HFFc6 (cell line): ENCODE measurements at places on chromosomes 4 and X. TPM values are rescaled to one million over a fixed set of nuclear protein-coding genes. Genes with fewer than 3 reads are reported as not detected.
A peak's percentile ranks its signal among the peaks of the same experiment; 100 is the strongest.

GRCh38 chr4:113071805-113072204 is 22.4 kb downstream of the ANK2 start:
- DNase-seq = no peak
- no peaks in the 10 kb centered on the region for H3K36me3 ChIP-seq
- peaks cover 13% of the 10 kb centered on the region; the same call in 1 of the 2 replicates for H3K4me1 ChIP-seq
- no peak overlapping the region for H3K4me3 ChIP-seq

GRCh38 chr4:174418640-174419212 is 103.6 kb downstream of the HPGD start:
- H3K27ac ChIP-seq = no peak overlapping the region
- no peaks in the 10 kb centered on the region for H3K4me1 ChIP-seq
- H3K36me3 ChIP-seq = no peaks in the 10 kb centered on the region
- no peaks in the 10 kb centered on the region; the same call in 1 of the 2 replicates for H3K27me3 ChIP-seq

DNA sequence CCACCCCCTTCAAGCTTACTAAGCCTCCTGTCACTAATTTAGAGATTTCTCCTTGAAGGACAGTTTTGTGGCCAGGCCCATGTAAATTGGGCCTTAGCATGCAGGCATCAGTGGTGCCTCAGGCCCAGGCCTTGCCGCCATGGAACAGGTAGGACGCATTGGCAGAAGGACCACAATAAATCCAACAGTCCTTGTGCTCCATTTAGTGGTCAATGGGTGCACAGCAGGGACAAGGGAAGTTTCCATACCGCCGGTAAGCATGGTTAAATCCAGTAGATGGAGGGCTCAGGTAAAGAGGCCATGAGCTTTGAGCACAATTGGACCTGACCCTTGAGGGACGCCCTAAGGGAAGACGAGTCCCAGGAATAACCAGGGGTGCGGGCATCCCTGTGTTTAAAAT is 97.3 kb downstream of the UGT2B28 start:
- no peak for DNase-seq
- no peak overlapping the region for H3K4me3 ChIP-seq
- H3K36me3 ChIP-seq = no peaks in the 10 kb centered on the region
- H3K27ac ChIP-seq = no peak overlapping the region
- no peaks in the 10 kb centered on the region for H3K27me3 ChIP-seq

Gene S100P
- not detected in 3 replicates for total RNA-seq

Gene CPE
- 0.09 TPM in 2 of 3 replicates, not detected in the other for total RNA-seq

GRCh38 chr4:183353557-183353956 is 31.3 kb upstream of the CLDN24 start:
- no peak for DNase-seq
- peaks cover 41% of the 10 kb centered on the region for H3K4me1 ChIP-seq
- H3K27ac ChIP-seq = no peak overlapping the region
- no peak overlapping the region for H3K4me3 ChIP-seq

DNA sequence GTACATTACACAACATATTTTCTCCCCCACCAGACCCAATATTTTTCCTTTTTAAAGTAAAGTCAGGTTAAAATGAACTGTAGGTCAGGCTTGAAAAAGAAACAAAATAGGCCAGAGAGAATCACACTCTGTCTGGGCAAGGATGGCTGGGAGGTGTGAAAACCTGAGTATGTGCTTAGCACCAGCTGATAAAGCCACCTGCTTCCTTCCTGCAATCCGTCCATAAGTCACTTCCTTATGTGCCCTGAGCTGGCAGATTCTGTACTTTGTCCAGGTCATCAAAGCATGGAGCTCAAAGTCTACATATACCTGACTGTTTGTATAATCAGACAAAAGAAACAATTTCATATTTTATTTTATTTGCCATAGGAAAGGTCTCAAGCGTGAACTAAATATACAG is 37.7 kb downstream of the ANTXR2 start:
- peaks cover 37% of the 10 kb centered on the region for H3K4me1 ChIP-seq
- no peak for DNase-seq
- no peak overlapping the region for H3K27ac ChIP-seq
- H3K4me3 ChIP-seq = no peak overlapping the region
- peaks cover 21% of the 10 kb centered on the region for H3K36me3 ChIP-seq

DNA sequence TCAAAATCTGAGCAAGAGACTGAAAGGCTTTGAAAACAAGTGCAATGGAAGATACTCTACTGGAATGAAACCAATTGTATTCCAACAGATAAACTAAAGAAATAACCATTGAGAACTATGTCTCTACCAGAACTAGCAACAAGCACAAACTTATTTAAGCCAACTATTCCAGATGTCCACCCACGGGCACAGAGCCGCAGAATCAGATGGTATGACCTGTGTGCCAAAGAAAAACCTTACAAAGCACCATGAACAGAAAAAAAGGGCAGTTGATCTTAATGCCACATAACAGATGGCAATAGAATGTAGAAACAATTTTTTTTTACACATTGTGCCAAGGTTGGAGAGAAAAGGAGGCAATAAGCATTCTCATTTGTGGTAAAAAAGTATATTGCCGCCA is 269.3 kb upstream of the ADGRL3 start:
- no peaks in the 10 kb centered on the region for H3K4me1 ChIP-seq
- DNase-seq = no peak
- no peaks in the 10 kb centered on the region for H3K27me3 ChIP-seq
- no peak overlapping the region for H3K27ac ChIP-seq

DNA sequence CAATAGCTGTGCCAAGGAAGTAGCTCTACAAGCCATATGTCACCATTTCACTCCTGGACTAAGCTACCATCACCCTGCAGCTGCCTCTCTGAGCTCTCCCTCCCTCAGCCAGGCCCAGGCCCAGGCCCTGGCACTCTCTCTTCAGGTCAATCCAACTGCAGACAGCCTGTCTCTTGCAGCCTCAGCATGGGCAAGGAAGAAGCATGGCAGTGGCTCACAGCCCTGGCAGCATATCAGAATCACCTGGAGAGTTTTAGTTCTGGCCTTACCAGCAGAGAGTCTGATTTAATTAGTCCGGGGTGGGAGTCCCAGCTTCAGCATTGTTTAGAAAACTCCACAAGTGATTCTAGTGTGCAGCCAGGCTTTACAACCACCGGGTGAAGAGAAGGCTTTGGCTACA is 31.5 kb downstream of the NALF2 start:
- no peak for DNase-seq
- no peaks in the 10 kb centered on the region for H3K4me1 ChIP-seq
- no peak overlapping the region for H3K27ac ChIP-seq
- H3K36me3 ChIP-seq = no peaks in the 10 kb centered on the region

Gene EREG
- 28.8 and 35.5 TPM in 2 replicates for total RNA-seq

DNA sequence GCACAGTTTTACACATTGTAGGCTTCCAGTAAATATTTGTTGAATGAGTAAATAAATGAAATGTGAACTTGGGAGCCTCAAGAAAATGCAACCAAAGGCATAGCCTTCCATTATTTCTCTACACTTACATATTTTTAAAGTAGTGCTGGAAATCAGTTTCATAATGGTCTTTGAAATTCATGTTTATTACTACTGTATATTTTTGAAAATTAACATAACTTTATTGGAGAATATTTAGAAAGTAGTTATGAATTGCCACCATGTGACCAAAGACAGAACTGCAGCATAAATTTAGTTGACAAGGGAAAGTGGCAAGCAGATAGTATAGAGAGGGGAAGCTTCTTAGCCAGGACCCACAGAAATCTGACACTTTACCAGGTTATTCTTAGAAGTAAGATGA is 6.4 kb downstream of the TCEAL8 start:
- DNase-seq = no peak
- no peak overlapping the region for H3K27ac ChIP-seq
- H3K27me3 ChIP-seq = peaks cover 4% of the 10 kb centered on the region; the same call in 1 of the 2 replicates

GRCh38 chr4:41052287-41052686 is 162.1 kb downstream of the APBB2 start:
- no peak overlapping the region for H3K4me3 ChIP-seq
- no peak overlapping the region for H3K27ac ChIP-seq
- H3K27me3 ChIP-seq = no peaks in the 10 kb centered on the region; the same call in 1 of the 2 replicates
- H3K4me1 ChIP-seq = peaks cover 28% of the 10 kb centered on the region

DNA sequence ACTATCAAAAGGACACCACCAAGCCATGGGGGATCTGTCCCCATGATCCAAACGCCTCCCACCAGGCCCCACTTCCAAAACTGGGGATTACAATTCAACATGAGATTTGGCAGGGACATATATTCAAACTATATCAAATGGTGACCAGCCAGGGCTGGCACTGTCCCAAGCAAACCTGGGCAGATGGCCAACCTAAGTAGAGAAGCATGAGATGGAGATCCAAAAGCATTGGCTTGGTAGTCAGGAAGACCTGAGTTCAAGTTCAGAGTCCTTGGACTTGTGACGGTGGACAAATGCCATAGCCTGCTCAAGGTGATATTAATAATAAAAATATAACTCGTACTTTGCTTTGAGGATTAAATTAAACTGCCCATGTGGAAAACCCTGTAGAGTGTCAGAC is 79.2 kb upstream of the HS3ST1 start:
- no peak overlapping the region for H3K27ac ChIP-seq
- no peaks in the 10 kb centered on the region for H3K36me3 ChIP-seq
- H3K4me3 ChIP-seq = no peak overlapping the region

DNA sequence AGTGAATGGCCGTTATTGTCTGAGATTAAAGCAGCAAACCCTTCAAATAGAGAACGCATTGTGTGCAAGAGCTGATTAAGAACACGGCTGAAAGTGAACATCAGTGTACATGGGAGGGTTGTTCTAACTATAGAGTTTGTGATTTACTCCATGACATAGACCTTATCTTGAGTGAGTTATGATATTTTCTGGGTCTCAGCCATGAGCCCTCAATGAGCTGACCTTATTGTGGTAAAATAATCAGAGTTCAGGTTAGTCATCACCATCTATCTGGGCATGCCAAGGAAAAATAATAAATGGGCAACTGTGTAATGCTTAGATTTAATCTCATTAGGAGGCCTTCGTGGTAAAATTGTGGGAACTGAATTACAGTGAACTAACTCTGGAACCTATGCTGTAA is 33.2 kb upstream of the CLDN24 start:
- H3K27ac ChIP-seq = peak overlapping the region; percentile 10; the same call in 1 of the 2 replicates
- peak; percentile 68 for DNase-seq
- H3K27me3 ChIP-seq = peaks cover 7% of the 10 kb centered on the region
- H3K36me3 ChIP-seq = peaks cover 6% of the 10 kb centered on the region
- no peak overlapping the region for H3K4me3 ChIP-seq
- peaks cover 40% of the 10 kb centered on the region for H3K4me1 ChIP-seq

DNA sequence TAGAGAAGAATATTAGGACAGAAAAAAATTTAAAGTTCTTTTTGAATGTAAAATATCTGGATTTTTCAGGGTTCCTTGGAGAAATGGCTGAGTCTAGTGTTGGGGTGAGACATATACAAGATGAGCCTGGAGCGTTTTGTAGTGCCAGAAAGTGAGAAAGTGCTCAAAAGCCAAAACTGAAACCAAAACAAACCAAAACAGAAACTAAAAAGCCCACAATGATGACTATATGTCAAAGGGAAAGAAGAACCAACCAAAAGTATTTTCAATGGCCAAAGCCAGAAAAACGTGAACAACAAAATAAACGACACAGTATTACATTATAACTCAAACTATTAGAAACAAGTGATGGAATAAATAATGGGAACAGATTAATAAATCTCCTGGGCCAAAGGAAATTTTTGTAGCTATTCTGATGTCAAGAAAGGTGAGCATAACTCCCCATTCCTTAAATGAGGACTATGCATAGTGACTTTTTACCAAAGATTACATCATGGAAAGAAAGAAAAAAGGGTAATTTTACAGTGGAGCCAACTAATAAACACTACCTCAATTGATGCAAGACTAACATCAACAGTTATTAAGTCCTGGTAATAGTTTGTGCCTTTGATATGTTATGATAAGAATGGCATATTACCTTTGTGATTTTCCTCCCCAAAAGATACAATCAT is 1137.6 kb downstream of the C4orf33 start:
- no peaks in the 10 kb centered on the region for H3K36me3 ChIP-seq
- peak overlapping the region; percentile 45; the same call in 1 of the 2 replicates for H3K27ac ChIP-seq
- DNase-seq = peak; percentile 3
- peaks cover 6% of the 10 kb centered on the region; the same call in 1 of the 2 replicates for H3K4me1 ChIP-seq

Gene HSD17B13
- total RNA-seq = not detected in 3 replicates

GRCh38 chr4:147732518-147733235 is 789 bp downstream of the ARHGAP10 start:
- no peak for DNase-seq
- H3K36me3 ChIP-seq = peaks cover 5% of the 10 kb centered on the region
- H3K4me3 ChIP-seq = peak overlapping the region; percentile 93

- no peaks in the 10 kb centered on the region for H3K36me3 ChIP-seq
- no peak overlapping the region for H3K4me3 ChIP-seq
- no peak for DNase-seq
- no peak overlapping the region for H3K27ac ChIP-seq
- no peaks in the 10 kb centered on the region for H3K27me3 ChIP-seq
Observed at GRCh38 chrX:7552760-7553159, 290.2 kb upstream of the VCX start.

DNA sequence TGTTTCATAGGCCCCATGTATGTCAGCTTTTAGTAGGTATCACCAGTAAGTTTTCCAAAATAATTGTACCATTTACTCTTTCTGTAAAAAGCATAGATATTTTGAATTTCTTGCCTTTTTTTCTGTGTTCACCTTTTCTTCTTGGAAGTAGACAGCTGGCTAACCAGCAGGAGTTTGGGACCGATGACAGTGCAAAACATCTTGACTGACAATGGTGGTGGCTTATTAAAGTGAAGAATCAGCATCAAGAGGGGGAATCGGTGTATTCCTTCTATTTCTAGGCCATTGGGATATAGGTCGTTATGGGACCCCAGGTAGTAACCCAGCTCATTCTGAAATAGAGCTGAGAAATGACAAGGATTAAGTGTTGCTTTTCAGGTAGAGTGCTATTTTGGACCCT is 3.2 kb downstream of the CEP44 start:
- H3K27me3 ChIP-seq = no peaks in the 10 kb centered on the region
- peaks cover 5% of the 10 kb centered on the region; the same call in 1 of the 2 replicates for H3K36me3 ChIP-seq
- no peak for DNase-seq
- H3K4me1 ChIP-seq = peaks cover 28% of the 10 kb centered on the region
- H3K4me3 ChIP-seq = no peak overlapping the region
